ENCODE measurements at places on chromosomes 7 and 10. TPM values are rescaled to one million over a fixed set of nuclear protein-coding genes. Genes with fewer than 3 reads are reported as not detected.

PRKAR2B gene
- total RNA-seq: 29.1 TPM

C10orf67 gene
- total RNA-seq: not detected

CYP2E1 gene
- 0.36 TPM for total RNA-seq

DENND2A gene
- total RNA-seq: 23.7 TPM

DNA sequence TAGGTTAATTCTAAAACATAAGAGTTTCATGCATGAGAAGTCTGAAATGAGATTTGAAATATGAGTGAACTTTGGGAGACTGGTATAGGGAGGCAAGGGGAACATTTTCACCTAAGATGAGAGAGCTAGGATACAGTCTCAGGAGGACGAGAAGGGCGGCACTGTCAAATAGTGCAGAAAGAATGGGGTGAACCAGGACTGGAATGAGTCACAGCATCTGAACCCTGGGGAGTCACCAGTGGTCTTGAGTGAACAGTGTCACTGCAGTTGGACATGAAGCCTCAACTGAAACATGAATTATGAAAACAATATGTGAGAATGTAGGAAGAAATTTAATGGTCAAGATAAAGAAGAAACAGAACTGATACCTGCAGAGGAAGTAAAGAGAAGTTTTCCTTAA, 33.8 kb downstream of the GNG11 start:
- no peak for DNase-seq

GRCh38 chr10:44925224-44925623, 14.1 kb downstream of the TMEM72 start:
- DNase-seq: peak; percentile 87

DNA sequence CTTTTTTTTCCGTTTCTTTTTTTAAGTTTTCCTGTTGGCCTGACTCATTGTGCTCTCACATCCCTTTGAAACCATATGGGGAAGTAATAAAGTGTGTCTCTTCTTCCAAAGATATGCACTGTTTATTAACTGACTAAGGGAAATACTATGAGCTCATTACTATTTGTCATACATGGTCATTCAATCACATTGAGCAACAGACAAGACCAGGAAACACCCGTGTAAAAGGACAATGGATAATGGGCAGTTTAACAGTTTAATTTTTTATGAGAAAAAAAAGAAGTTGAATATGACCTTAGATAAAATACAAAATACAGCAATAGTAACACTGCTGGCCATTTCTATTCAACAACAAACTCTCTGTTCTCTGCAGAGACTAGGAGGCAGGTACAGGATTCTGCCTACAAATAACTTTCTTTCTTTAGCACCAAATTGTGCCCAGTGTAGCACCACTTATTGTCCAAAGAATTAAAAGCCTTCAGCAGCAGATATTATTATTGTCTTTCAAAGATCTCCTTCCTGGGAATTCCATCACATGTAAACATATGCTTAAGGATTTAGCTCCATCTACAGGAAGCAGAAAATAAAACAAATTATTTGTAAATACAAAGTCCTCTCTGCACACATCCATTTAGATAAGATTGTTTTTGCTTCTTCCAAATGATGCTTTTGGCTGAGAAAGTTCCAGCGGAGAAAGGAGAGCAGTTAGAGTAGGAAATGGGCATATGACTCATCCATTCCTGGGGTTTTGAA, 55.0 kb upstream of the AKR1E2 start:
- no peak for DNase-seq
